ENCODE measurements at places on chromosomes 11 and 22.

- DNase-seq: no peak
These were observed 877.0 kb downstream of the OPCML start for GRCh38 chr11:132655187-132655855.

- DNase-seq: peak; percentile 84
These were observed 236.6 kb downstream of the GRIK4 start for GRCh38 chr11:120747850-120748814.

DNA sequence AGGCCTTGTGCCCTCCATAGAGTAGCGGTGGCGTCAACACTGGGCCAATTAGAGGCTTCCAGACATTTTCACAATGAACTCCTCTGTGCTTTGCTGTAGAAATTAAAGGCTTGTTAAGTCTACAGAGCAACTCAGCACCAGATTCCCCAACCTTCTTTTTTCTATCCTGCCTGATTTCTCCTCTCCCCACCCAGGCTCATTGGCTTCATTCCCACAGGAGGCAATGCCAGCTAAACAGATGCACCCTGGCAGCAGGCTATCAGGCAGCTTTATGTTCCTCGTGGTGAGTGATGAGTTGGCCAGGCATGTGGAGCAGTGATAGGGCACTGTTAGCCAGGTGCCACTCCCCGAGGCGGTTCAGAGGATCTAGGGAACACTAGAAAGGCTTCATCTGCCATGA is 4.8 kb downstream of the DIXDC1 start:
- DNase-seq: no peak

GRCh38 chr11:45894555-45895247 is 9.2 kb downstream of the MAPK8IP1 start:
- no peak for DNase-seq

DNA sequence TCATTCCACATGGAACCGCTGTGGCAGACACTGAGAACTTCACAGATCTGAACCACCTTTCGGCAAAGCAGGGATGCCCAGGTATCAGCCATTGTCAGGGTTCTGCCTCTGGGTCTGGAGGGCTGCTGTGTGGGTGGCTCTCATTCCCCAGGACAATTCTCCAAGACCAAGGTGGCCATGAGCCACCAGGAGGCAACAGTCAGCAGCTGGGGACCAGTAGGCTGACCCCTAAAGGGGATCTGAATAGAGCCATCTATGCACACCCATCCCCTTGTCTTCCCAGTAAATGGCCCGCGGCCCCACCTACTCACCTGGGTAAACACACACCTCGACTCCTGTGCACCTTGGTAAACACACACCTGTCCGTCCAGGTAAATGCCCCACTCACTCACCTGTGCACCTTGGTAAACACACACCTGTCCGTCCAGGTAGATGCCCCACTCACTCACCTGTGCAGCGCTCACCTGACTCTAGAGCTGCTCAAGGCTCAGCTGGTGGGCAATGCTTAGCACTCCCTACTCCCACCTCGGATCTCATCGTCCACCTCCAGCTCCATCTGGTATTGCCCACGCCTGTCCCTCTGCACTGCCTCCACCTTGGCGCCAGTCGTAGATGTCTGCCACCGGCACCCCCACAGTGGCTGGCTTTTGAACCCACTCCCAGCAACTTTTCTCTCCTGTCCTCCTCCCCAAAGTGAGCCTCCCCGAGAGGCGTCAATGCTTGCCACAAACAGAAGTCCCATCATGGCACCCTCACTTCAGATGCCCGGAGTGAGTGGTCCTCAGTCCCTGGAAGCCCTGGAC is 10.2 kb downstream of the SLC25A1 start:
- DNase-seq: peak; percentile 23

GRCh38 chr11:99065121-99065520 is 44.4 kb downstream of the CNTN5 start:
- DNase-seq: no peak

GRCh38 chr22:38872831-38873248 is 824 bp upstream of the CBX6 start:
- no peak for DNase-seq

All from NCI-H748 treated with DMSO at 0.1 percent for 48 hours (cell line).